ENCODE measurements at places on chromosomes 7 and 10.
A peak's percentile ranks its signal among the peaks of the same experiment; 100 is the strongest.

DNA sequence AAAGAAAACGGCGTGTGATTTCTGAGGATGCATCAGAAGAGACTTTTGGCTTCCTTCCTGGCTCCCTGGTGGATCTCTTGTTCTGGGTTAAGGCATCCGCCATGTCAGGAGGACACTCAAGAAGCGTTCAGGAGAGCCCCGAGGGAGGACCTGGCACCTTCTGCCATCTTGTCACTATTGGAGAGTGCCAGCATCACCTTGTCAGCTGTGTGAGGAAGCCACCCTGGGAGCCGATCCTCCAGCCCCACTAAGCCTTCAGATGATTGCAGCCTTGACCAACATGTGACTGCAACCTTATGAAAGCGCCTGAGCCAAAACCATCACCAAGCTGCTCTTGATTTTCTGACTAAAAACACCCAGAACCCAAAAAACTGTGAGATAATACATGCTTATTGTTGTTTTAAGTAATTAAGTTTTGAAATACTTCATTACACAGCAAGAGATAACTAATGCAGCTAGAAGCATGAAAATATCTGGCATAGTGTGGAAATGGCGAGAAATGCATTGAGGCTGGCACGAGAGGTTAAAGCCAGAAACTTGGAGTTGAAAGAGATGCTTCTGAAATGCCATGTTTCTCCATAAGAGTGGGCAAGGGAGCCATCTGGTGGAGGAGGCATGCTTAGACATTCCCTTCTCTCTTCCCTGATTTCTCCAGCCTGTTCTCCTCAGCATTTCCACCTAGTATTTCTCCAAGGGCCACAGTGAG lies 5.4 kb upstream of the ZFYVE27 start:
- DNase-seq, result no peak

- DNase-seq, result no peak
Observed at GRCh38 chr10:16518822-16519221, 2.9 kb downstream of the C1QL3 start.

- no peak for DNase-seq
Observed at GRCh38 chr10:120977897-120978296, 126.7 kb downstream of the WDR11 start.

DNA sequence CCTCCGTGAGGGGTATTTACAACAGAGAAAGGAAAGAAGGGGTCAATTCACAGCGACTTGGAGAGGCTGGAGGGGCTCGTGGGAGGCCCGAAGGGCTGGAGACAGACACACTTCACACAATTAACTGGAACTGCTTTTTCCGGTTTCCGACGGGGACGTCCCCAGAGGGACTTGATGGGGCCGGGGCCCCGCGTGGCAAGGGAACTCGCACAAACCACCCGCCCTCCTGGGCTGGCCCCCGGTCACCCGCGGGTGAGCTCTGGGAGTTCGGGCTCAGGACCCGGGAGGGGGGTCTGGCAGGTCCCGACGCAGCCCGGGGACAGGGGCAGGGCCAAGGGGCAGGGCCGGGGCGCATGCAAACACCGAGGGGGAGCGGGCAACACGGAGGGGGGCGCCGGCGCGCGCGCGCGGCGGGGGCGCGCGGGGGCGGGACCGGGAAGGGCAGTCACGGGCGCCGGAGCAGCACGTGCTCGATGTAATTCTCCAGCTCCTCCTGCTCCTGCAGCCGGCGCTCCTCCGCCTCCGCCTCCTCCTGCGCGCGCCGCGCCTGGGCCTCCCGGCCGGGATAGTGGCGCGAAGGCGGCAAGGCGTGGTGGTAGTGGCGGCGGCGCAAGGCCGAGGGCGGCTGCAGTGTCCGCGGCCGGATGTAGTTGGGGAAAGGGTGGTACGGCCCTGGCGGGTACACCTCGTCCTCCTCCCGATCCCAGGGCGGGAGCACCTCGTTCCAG lies 2.7 kb downstream of the VGF start:
- DNase-seq, result no peak

GRCh38 chr7:135792866-135793265 lies 44.3 kb upstream of the FAM180A start:
- DNase-seq, result no peak

DNA sequence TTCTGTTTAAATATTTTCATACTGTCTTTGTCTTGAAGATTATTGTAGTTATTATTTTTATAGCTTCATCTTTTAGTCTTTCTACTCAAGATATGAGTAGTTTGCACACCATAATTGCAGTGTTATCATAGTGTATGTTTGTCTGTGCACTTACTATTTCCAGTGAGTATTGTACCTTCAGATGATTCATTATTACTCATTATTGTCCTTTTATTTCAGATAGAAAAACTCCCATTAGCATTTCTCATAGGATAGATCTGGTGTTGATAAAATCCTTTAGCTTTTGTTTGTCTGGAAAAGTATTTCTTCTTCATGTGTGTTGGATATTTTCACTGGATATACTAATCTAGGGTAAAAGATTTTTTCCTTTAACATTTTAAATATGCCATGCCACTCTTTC lies 646.2 kb upstream of the GRM3 start:
- no peak for DNase-seq

DNA sequence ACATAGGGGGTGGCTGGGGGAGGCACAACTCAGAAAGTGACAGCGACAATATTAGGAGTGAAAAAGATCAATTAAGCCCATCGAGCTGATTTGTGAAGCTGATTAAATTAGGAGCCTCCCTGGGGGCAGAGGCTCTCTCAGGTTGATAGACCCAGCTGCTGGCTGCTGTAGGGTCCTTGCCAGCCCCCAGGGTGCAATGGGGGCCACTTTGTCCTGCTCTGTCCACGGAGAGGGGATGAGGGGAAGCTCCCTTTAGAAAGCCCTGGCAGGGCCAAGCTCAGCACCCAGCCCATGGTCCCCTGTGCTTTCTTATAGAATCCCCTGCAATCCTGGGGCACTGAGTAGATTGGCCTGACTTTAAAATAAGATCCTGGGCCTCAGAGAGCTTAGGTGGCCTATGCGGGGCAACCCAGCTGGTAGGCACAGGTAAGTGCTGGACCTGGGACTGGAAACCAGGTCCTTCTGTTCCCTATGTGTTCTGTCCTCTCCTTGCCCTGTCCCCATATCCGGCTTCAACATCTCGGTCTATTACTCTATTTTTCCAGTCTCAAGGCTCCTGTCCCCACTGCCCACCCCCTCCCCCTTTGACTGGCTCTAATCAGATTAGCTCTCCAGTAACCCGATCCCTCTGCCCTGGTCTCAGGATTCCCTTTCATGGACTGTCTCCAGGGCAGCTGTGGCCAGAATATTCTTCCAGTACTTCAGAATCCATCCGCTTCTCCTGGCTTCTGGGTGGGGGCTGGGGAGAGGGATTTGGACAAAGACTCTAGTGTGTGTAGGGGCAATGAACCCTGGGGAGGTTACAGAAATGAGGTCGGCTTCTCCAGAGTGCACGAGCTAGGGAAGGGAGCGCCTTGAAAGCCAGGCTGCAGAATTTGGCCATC lies 259.6 kb downstream of the RPS24 start:
- DNase-seq, result no peak

GRCh38 chr10:32132357-32132946 lies 76.2 kb upstream of the KIF5B start:
- no peak for DNase-seq

DNA sequence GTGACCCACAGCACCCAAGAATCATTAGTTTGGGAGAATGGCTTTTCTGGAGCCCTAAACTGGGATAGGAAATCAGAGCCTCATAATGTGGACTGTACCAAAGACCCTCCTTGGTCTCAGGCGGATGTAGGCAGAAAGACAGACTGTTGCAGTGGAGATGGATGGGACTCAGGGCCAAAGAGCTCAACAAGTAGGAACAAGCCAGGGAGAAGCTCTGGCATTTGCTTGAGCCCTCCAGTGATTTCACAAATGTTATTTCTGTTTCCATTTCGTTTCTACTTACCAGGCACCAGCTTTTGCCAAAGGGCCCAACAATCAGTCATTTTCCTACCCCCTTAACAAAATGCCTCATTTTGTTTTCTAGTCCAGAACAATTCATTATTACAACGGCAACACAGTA lies 762.7 kb downstream of the KCNMA1 start:
- DNase-seq, result no peak

GRCh38 chr10:35074266-35074665 lies 15.9 kb downstream of the CUL2 start:
- no peak for DNase-seq

DNA sequence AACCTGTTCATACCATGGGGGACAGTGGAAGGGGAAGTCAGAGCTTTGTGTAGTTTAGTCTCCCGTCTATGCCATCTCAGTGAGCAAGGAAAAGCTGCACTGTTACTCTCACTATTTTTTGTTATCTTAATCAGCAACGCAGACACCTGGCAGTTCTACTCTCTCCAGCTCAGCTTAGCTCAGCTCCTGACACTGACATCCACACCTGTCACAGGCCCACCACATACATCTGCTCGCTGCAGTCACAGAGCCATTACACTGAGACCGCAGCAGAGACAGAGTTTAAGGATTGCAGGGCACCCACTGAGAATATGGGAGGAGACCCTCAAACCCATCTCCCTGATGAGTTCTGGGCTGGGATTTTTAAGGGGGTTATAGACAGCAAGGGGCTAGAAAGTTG lies 257.3 kb upstream of the AKR1E2 start:
- no peak for DNase-seq

DNA sequence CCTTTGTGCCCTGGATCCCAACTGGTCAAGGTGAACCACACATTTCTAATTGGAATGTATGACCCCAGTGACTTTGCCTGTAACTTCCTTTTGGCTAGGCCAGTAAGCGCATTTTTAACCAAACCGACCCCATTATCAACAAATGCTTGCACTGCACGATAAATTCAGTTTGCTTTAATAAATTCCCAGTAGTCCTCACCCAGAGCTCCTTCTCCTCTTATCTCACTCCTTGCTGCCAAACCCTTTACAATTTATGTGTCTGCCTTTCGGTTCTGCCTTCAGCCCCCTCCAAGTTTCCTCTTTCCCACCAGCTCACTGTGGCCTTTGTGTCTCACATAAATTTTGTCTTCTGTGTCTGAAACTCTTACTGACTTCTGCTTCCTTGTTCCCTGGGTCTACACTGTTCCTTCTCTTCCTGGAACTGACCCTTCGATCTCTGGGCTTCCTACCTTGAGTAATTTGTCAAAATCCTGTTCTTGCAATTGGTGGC lies 59.0 kb downstream of the TBXAS1 start:
- no peak for DNase-seq

GRCh38 chr7:39102234-39102633 lies 124.5 kb downstream of the POU6F2 start:
- DNase-seq, result no peak

- peak; percentile 65 for DNase-seq
Observed at GRCh38 chr7:100965723-100966541, 3.4 kb upstream of the MUC12 start.

- DNase-seq, result no peak
Observed at GRCh38 chr7:115749924-115750323, 280.6 kb downstream of the TFEC start.

GRCh38 chr7:142519079-142520078 lies 229.9 kb upstream of the PRSS1 start:
- no peak for DNase-seq

DNA sequence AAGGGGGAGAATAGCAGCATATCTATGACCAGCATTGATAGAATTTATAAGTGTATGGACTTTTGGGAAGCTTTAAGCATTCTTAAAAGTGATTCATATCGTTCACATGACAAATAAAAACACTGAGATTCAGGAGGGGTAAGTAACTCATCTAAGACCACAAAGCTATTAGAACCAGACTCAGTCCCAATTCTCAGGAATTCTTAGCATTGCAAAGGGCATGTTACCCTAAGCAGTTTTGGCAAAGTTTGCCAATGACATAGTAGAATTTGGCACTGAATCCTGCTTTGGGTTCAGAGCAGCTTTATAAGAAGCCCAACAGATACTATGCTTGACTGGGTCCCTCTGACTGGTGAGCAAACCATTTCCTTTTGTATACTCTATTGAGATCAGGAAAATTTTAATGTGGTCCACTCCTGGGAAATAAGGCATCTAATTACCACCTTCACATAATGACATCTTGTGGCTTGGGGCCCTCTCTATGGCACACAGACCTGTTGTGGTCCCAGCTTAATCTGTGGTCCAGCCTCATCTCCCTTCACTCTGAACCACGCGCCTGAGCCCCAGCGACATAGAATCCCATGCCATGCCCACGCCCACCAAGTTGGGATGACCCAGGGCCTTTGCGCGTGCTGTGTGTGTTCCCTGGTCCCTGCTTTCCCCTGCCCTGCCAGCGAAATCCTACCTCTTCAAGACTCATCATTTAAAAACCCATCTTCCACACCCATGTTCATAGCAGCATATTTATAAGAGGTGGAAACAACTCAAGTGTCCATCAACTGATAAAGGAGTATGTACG lies 37.5 kb upstream of the DOCK1 start:
- DNase-seq, result no peak

GRCh38 chr7:24854866-24855265 lies 97.6 kb upstream of the GSDME start:
- DNase-seq, result no peak

GRCh38 chr7:44114586-44115310 lies 8.6 kb downstream of the POLD2 start:
- no peak for DNase-seq

GRCh38 chr10:32150532-32151101 lies 94.4 kb upstream of the KIF5B start:
- no peak for DNase-seq

DNA sequence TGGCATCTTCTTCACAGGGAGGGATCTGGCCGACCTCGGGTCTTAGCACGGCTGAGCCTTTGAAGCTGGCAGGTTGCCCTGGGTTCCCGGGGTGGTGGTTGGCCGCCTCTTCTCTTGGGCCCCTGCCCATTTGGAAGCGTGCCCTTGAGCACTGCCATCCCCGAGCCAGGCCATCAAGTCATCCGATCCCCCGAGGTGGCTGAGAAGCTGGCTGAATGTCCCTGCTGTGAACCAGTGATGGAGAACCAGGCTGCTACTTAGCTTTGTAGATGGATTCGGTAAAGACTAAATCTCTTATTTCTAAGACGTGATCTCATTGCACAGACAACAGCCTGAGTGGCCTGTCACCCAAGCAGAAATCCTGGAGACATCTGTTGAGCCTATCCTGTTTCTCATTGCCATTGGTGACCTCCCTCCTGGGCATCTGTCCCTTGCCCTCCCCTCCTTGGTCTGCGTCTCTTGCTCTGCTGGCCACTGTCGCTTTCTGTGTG lies 74.3 kb downstream of the GRK5 start:
- DNase-seq, result no peak

- no peak for DNase-seq
Observed at GRCh38 chr7:772392-772791, 45.3 kb upstream of the PRKAR1B start.

DNA sequence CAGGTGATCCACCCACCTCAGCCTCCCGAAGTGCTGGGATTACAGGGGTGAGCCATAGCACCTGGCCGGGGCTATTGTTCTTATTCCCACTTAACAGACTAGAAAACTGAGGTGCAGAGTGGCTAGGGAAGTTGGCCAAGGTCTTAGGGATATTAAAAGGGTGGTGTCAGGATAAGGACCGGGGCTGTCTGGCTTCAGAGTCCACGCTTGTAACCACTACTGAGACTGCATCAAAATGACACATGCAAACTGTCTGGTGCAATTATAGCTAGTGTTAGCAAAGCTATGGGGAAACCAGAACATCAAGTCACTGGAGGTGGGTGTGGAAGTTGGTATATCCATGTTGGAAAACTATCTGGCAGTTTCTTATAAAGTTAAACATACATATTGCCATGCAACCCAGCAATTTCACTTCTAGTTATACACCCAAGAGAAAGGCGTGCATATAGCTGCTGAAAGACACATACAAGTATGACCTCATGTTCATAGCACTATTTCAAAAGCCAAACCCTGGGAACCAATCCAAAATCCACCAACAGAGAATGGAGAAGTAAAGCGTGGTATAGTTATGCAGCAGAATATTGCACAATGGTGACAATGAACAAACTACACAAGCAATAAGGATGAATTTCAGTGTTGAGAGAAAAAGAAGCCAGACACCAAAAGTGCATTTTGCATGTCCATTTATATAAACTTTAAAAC lies 33.9 kb upstream of the EEPD1 start:
- no peak for DNase-seq

- no peak for DNase-seq
Observed at GRCh38 chr7:98252425-98253054, 508 bp upstream of the TECPR1 start.

Measured in stimulated activated CD8-positive, alpha-beta memory T cell treated with anti-CD3 and anti-CD28 coated beads, Interleukin-7, amount 100 ng/mL, for 48 hours (primary cell).